ENCODE measurements at places on chromosomes 16 and 17.

DNA sequence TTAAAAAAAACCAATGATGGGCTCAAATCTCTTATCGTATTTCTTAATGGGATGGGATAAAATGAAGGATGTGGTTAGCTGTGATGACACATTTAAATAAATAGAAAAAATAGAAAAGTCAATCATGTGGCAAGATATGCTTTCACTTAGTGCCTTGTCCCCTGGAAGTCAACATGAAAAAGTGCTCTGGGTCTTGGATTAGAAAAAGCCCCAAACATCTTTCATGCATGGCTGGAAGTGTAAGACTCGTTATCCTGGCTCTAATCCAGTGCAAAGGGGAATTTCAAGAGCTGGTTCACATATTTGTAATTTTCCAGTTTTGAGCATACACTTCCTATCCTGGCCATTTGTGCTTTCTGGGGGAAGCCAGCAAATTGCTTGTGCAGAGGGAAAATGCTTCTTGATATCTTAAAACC lies 160.9 kb downstream of the MAP2K6 start:
- peak; percentile 92 for DNase-seq

- DNase-seq, result no peak
Measured at GRCh38 chr16:89924925-89925307, 1.8 kb downstream of the TUBB3 start.

- DNase-seq, result peak; percentile 13
Measured at GRCh38 chr16:87657621-87658192, 55.4 kb downstream of the JPH3 start.

DNA sequence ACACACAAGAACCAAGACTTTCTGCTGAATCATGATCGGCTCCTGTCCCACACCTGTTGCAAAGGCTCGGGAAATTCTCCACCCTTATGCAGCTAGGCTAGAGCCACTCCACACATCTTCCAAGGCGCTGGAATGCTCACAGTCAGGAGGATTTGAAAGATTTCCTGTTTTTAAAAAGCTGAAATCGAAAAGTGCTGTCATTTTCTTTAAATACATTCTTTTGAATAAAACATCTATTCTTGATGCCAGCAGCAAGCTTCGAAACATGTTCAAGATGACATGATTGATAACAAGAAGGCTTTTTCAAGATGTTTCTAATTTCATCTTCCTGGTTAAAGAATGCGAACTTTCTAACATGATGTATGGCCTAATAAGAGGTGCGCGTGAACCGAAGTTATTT lies 219.7 kb upstream of the CDH5 start:
- no peak for DNase-seq

DNA sequence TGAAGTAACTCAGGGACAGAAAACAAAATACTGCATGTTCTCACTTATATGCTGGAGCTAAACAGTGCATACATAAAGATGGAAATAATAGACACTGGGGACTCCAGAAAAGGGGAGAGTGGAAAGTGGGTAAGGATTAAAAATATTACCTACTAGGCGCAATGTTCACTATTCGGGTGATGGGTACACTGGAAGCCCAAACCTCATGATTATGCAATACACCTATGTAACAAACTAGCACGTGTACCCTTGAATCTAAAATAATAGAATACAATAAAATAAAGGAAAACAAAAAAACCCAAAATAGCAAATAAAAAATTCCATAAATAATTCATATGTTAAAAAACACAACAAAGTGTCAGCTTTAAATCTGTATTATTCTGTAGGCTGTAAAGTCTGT lies 56.9 kb downstream of the MAP2K6 start:
- DNase-seq, result no peak

- no peak for DNase-seq
Measured at GRCh38 chr16:49333259-49333597, 40.4 kb upstream of the C16orf78 start.

DNA sequence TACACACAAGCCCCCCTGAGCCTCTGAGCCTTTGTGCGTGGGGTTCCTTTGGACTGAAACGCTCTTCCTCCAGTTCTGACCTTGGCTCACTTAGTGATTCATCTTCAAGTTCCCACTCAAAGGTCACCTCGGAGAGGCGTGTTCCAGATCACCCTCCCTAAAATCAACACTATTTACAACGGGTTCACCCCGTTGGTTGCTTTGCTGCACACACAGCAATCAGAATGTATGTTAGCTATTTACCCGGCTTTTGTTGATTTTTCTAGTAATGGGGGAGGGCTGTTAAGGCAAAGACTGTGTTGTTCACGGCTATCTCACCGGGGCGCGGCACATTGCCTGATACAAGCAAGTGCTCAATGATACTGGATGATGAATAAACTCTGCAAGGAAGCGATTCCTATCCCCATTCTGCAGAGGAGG lies 977 bp downstream of the NAGPA start:
- DNase-seq, result no peak

GRCh38 chr16:88197481-88198456 lies 185.0 kb upstream of the ZNF469 start:
- DNase-seq, result no peak

- no peak for DNase-seq
Measured at GRCh38 chr16:67499106-67499505, 15.8 kb upstream of the AGRP start.

- peak; percentile 47 for DNase-seq
Measured at GRCh38 chr16:80932708-80933095, 74.0 kb downstream of the CMC2 start.

DNA sequence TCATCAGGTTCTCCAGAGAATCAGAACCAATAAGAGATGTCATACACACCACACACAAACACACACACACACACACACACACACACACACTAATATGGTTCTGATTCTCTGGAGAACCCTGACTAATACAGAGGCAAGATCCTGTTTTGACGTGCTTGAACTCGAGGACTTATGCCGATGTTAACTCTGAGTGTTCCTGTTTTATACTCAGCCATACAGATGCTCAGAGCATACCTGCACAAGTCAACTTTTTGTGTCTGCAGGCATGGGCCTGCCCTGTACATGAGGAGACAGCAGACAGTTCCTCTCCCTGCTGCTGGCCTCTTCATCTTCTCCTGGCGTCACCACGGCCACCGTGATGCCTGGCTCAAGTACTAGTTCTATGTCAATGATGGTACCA lies 635.9 kb downstream of the WWOX start:
- no peak for DNase-seq

DNA sequence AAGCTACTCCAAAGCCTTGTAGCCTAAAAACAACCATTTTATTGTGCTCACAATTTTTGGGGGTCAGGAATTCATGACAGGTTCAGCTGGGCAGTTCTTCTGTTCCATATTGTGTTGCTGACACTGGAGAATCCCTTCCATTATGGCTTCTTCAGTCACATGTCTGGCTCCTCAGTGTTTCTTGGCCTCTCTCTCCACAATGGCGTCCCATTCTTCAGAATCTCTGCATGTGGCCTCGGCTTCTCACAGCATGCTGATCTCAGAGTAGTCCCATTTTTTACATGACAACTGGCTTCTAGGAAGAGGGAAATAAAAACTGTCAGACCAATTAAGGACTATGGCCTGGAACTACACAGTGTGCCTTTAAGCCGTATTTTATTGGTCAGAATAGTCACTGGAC lies 49.7 kb downstream of the NF1 start:
- DNase-seq, result no peak

DNA sequence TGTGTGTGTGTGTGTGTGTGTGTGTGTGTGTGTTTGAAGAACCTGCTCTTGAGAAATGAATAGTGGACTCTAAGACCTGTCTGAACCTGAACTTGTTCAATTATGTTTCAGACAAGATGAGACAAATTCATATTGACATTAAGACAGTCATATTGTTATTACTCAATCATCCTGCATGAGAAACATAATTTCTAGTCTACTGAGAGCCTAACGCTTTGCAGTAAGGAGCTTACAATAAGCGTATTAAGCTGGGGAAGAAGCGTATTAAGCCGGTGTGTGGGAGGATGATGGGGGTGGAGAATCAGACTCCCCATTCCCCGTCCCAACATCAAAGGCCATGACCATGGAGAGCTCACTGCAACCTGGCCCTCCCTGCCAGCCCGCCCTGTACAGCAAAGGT lies 22.4 kb upstream of the MNT start:
- DNase-seq, result no peak

GRCh38 chr17:65434878-65435277 lies 126.6 kb downstream of the AXIN2 start:
- peak; percentile 58 for DNase-seq

- DNase-seq, result peak; percentile 70
Measured at GRCh38 chr17:50737118-50737698, 17.8 kb downstream of the LUC7L3 start.

GRCh38 chr17:37736428-37736827 lies 8.4 kb downstream of the HNF1B start:
- DNase-seq, result no peak

DNA sequence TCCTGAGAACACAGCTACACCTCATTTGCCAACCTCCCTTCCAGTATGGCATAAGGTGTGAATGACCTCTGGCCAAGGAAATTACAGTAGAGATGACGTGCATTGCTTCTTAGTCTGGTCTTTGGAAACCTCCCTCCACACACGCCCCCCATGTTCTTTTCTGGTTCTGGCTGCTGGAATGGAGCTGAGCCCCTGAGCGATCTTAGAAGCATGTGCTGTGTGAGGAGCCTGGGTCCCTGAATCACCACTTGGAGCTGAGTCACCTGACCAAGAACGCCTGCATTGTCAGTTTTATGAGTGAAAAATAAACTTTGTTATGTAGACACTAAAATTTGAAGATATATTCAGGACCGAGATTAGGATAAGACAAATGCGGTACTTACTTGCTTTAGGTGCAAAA lies 51.4 kb downstream of the HS3ST3A1 start:
- DNase-seq, result no peak

DNA sequence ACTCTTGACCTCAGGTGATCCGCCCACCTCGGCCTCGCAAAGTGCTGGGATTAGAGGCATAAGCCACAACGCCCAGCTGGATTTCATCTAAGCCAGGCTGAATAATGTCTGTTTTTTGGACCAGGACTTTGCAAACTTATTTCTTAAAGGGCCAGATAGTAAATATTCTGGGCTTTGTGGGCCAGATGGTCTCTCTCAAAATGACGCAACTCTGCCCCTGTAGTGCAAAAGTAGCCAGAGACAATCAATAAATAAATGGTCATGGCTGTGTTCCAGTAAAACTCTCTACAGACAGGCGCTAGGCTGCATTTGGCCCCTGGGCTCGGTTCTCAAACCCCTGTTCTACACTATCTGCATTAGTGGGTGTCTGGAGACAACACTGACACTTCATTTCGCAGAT lies 121.9 kb upstream of the CDH13 start:
- no peak for DNase-seq

GRCh38 chr16:48318630-48319029 lies 66.6 kb downstream of the SIAH1 start:
- no peak for DNase-seq

GRCh38 chr16:79175286-79176057 lies 425.1 kb downstream of the MAF start:
- no peak for DNase-seq

DNA sequence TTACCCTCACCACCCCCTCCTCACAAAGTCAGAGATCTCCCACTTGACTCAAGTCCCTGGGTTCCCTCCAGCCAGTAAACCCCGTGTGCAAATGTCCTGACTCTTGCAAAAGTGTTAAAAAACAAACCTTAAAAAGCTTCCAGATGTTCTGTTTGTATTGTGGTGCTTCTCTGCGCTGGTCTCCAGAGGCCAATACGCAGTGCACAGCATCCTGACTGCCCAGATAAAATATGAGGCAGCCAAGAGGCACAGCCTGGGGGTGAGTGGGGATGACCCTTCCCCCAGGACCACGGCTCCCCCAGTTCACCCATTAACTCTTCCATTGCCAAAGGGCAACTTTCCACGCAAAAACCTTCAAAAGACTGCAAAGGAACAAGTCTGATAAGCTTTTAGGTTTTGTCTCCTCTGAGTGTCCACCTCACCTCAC lies 291.8 kb downstream of the SOX9 start:
- no peak for DNase-seq

DNA sequence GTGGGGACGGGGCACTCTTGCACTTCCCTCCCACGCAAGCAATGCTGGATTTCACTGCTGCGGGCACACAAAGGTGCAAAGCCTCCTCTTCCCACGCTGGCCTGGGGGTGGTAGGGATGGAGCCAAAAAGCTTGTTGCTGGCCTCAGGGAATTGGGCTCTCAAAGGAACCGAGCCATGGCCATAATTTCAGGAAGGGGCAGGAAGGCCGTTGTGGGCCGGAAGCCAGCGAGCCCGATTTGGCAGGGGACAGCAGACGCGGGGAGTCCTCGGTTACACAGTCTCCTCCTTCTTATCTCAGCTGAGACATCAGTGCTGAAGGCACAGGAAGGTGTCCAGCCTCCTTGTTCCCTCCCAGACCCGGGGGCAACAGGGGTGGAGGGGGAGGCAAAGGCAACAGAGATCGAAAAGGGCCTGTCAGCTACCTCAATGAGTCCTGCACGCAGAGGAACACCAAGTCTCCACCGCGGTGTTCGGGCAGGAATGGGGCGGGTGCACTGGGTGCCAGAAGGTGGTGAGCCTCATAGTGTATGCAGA lies 59.5 kb downstream of the SLFN11 start:
- DNase-seq, result no peak

GRCh38 chr17:49730078-49730784 lies 22.5 kb upstream of the SLC35B1 start:
- DNase-seq, result peak; percentile 53

- no peak for DNase-seq
Measured at GRCh38 chr16:65490286-65490685, 368.4 kb upstream of the CDH11 start.

DNA sequence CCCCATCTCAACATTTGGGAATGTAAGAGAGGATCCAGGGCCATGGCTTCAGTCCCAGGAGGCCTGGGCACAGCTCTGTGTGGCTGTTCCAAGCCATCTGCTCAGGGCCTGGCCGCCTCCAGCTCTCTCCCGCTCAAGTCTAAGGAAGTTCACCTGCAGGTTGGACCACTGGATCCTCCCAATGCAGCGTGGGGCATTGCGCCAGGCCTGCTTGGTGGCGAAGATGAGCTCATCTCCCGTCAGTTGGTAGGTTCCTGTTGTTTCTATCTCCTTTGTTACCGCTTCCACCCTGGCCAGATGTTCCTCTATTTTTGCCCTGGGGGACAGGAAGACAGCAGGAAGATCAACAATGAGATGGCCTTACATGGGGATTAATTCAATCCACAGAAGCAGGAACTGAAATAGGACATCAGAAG lies 17.5 kb downstream of the NOS2 start:
- no peak for DNase-seq

GRCh38 chr17:75270218-75270965 lies 639 bp downstream of the MIF4GD start:
- DNase-seq, result peak; percentile 80

- DNase-seq, result peak; percentile 64
Measured at GRCh38 chr17:77318491-77319210, 177.9 kb downstream of the SEC14L1 start.

- peak; percentile 66 for DNase-seq
Measured at GRCh38 chr16:68605746-68606145, 39.4 kb upstream of the CDH3 start.

DNA sequence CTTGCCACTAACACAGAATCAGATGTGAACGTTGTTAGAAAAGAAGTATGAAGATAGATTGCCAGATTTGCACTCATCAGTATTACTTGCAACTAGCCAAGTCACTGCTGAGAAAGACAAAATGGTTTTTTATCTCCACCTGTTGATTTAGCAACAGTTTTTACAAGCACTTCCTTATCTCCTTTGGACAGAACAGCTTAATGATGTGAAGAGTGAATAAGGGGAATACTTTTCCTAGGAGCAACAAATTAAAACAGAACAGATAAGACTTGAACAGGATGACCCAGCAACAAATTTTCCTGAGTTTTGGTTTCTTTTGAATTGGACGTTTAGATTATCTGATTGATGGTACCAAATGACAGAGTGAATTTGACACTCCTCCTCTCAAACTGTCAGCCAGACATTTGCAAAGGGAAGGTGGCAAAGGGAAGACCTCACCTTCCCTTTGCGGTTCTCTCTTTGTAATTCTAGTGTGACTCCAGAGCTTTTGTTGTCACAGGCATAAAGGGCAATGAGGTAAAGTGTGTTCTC lies 130.6 kb downstream of the NLK start:
- peak; percentile 75 for DNase-seq
